ENCODE measurements at places on chromosomes 11 and 22.

GRCh38 chr22:21972293-21972779, 10.3 kb downstream of the TOP3B start:
- H3K27ac ChIP-seq = no peak overlapping the region
- DNase-seq = peak; percentile 30
- no peaks in the 10 kb centered on the region for H3K27me3 ChIP-seq
- peaks cover 2% of the 10 kb centered on the region for H3K4me1 ChIP-seq

- peaks cover 39% of the 10 kb centered on the region for H3K36me3 ChIP-seq
- peak overlapping the region; percentile 99 for H3K4me3 ChIP-seq
Measured at GRCh38 chr11:117232911-117233409, 489 bp downstream of the RNF214 start.

DNA sequence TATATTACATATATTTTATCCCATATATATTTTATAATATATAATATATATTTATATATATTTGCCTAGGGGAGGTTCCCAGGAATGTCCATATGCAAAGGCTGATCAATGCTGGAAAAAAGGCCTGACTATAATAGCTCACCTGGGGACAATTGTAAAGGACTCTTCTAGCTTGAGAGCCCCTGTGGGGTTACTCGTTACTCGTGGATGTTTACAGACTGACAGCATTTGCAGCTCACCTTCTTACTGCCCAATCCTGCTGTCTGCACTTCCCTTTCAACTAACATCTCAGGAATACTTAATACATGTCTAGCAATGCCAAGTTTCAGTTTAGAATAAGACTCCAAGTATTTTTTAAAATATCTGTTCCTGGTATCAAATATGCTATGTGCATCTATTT, 1365.4 kb upstream of the RAG2 start:
- DNase-seq = no peak
- no peaks in the 10 kb centered on the region for H3K27me3 ChIP-seq
- H3K36me3 ChIP-seq = no peaks in the 10 kb centered on the region
- H3K4me3 ChIP-seq = no peak overlapping the region
- no peak overlapping the region for H3K27ac ChIP-seq

- H3K36me3 ChIP-seq = no peaks in the 10 kb centered on the region
- H3K4me1 ChIP-seq = peaks cover 5% of the 10 kb centered on the region
- H3K4me3 ChIP-seq = no peak overlapping the region
- peaks cover 80% of the 10 kb centered on the region for H3K27me3 ChIP-seq
- H3K27ac ChIP-seq = no peak overlapping the region
- no peak for DNase-seq
Measured at GRCh38 chr11:69721745-69722144, 17.9 kb upstream of the FGF19 start.

- H3K4me1 ChIP-seq = peaks cover 9% of the 10 kb centered on the region
- peaks cover 2% of the 10 kb centered on the region for H3K36me3 ChIP-seq
- H3K4me3 ChIP-seq = no peak overlapping the region
- DNase-seq = no peak
- peaks cover 57% of the 10 kb centered on the region for H3K27me3 ChIP-seq
Measured at GRCh38 chr11:126518972-126519690, 163.6 kb downstream of the ST3GAL4 start.

- H3K36me3 ChIP-seq = no peaks in the 10 kb centered on the region
- H3K4me3 ChIP-seq = no peak overlapping the region
- no peak for DNase-seq
- peaks cover 56% of the 10 kb centered on the region for H3K27me3 ChIP-seq
Measured at GRCh38 chr11:108616549-108616948, 23.0 kb upstream of the EXPH5 start.

GRCh38 chr11:21105196-21105917, 436.0 kb downstream of the NELL1 start:
- no peak for DNase-seq
- no peaks in the 10 kb centered on the region for H3K4me1 ChIP-seq
- H3K27ac ChIP-seq = no peak overlapping the region
- H3K36me3 ChIP-seq = no peaks in the 10 kb centered on the region

- no peak overlapping the region for H3K4me3 ChIP-seq
- peaks cover 9% of the 10 kb centered on the region for H3K27me3 ChIP-seq
- DNase-seq = no peak
- H3K4me1 ChIP-seq = peaks cover 6% of the 10 kb centered on the region
- H3K27ac ChIP-seq = no peak overlapping the region
- peaks cover under 1% of the 10 kb centered on the region for H3K36me3 ChIP-seq
Measured at GRCh38 chr22:39292561-39293074, 26.8 kb downstream of the RPL3 start.

- H3K27ac ChIP-seq = no peak overlapping the region
- no peak overlapping the region for H3K4me3 ChIP-seq
- DNase-seq = no peak
- H3K36me3 ChIP-seq = no peaks in the 10 kb centered on the region
- no peaks in the 10 kb centered on the region for H3K4me1 ChIP-seq
Measured at GRCh38 chr11:36131721-36132397, 157.4 kb downstream of the COMMD9 start.

DNA sequence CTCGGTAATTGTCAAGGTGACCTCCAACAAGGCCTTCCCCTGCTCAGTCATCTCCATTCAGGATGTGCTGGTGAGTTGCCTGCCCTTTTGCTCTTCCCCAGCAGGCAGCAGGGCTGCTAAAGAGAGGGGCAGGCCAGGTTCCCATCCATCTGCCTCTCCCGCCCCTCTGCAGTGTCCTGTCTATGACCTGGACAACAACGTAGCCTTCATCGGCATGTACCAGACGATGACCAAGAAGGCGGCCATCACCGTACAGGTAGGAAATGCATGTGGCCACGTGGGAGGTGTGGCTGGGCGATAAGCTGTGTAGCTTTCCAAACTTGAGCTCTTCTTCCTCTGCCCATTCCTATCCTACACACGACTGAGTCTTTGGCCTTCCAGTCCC, 4.0 kb downstream of the SIDT2 start:
- H3K36me3 ChIP-seq = peaks cover 17% of the 10 kb centered on the region
- no peak overlapping the region for H3K4me3 ChIP-seq
- peaks cover 36% of the 10 kb centered on the region for H3K4me1 ChIP-seq
- DNase-seq = no peak
- no peaks in the 10 kb centered on the region for H3K27me3 ChIP-seq
- no peak overlapping the region for H3K27ac ChIP-seq

DNA sequence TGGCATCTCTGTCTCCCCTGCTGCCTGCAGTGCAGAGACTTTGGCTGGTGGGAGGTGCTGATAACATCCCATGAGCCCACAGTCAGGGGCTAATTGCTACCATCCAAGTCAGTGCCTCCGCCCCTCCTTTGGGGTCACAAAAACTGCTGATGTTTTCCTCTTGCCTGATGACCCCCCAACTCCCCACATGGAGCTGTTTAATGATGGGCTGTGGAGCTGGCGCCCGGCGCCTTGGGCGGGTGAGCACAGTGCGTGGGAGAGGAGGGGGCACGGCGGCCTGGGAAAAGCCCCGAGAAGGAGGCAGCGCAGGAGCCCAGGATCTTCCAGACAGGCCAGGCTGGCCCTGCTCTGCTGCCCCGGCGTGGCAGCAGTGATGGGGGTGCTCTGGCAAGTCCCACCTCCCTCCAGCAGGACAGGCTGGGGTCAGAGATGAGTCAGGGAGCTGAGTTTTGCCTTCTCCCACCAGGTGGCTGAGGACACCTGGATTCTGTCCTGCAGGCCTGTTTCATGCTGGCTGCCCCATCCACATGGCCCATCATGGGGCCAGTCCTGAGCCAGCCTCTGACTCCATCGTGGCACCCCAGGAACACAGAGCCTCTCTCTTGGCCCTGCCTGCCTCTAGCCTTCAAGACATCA, 43.8 kb downstream of the NECTIN1 start:
- no peak for DNase-seq

DNA sequence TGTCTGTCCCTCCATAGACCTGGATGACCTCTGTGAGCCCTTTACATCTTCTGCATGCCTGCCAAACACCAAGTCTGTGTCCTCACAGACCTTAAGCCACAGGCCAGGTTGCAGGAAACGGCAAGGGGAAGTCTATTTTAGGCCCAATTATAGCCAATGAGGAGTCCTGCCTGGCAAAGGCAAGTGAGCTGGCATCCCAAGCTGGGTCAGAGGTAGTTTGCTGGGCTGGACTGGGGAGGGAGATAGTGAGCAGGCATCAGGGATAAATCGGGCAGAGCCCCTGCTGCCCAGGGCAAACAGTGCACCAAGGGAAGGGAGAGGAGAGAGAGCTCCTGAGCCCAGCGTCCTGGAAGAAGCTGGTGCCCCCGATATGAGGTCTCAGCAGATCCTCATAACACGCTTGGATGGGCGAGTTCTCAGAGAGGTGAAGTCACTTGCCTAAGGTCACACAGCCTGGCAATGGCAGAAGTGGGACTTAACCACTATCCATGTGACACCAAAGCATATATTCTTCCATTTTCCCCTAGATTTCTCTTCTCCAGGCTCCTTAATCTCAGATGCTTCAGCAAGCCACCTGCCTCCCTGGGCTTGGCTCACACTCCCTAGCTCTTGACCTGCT, 3.7 kb upstream of the RELT start:
- no peak overlapping the region for H3K4me3 ChIP-seq
- DNase-seq = no peak
- no peaks in the 10 kb centered on the region for H3K27me3 ChIP-seq
- peaks cover 15% of the 10 kb centered on the region for H3K36me3 ChIP-seq

DNA sequence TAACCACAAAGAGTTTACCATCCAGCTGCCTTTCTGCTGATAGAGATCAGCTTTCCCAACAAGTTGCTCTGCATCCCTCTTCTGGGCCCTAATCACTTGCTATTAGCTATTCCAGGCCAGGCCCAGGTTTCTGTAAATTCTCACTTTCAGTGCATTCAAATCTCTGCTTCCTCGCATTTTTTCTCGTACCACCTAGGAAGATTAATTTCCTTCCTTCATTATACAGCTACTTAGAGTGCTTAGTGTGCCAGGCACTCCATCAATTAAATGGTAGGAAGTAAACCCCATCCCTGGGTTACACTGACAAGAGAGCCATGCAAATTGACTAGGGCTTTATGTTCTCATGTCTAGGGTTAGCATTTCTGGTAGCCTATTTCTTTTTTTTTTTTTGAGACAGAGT, 9.7 kb downstream of the SIAE start:
- no peaks in the 10 kb centered on the region for H3K27me3 ChIP-seq
- no peak overlapping the region for H3K27ac ChIP-seq
- no peaks in the 10 kb centered on the region for H3K4me1 ChIP-seq

DNA sequence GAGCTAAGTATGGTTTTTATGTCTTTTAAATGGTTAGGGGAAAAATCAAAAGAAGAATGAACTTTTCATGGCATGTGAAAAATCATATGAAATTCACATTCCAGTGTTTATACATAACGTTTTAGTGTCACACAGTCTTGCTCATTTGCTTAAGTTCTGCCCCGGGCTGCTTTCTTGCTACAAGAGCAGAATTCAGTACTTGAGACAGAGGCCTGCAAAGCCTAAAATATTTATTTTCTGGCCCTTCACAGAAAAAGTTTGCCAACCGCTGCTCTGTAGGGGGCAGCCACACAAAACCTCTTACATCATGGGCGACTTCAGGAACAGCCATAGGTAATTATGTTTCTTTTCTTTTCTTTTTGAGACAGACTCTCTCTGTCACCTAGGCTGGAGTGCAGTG, 1.0 kb upstream of the ATG2A start:
- H3K27ac ChIP-seq = peak overlapping the region; percentile 93
- peaks cover 23% of the 10 kb centered on the region for H3K4me1 ChIP-seq
- H3K4me3 ChIP-seq = peak overlapping the region; percentile 91
- H3K36me3 ChIP-seq = peaks cover 23% of the 10 kb centered on the region
- H3K27me3 ChIP-seq = no peaks in the 10 kb centered on the region

- H3K36me3 ChIP-seq = peaks cover 15% of the 10 kb centered on the region
- no peak for DNase-seq
- peaks cover 24% of the 10 kb centered on the region for H3K4me1 ChIP-seq
- peak within 1 kb of the TSS; percentile 86 for H3K27ac ChIP-seq
- peak within 1 kb of the TSS; percentile 94 for H3K4me3 ChIP-seq
- peaks cover 32% of the 10 kb centered on the region for H3K27me3 ChIP-seq
Measured at GRCh38 chr11:125903711-125904659, at the start of gene DDX25. DDX25 (plus strand) TSS chr11:125904508; CDS start chr11:125904518, 10 bp downstream.

- H3K4me3 ChIP-seq = no peak overlapping the region
- H3K27me3 ChIP-seq = no peaks in the 10 kb centered on the region
- H3K27ac ChIP-seq = no peak overlapping the region
- no peaks in the 10 kb centered on the region for H3K4me1 ChIP-seq
- DNase-seq = no peak
Measured at GRCh38 chr22:27996529-27996925, 77.5 kb upstream of the PITPNB start.

- no peak for DNase-seq
- H3K4me3 ChIP-seq = no peak overlapping the region
- no peaks in the 10 kb centered on the region for H3K27me3 ChIP-seq
- no peaks in the 10 kb centered on the region for H3K4me1 ChIP-seq
Measured at GRCh38 chr11:24421766-24422165, 75.1 kb upstream of the LUZP2 start.

DNA sequence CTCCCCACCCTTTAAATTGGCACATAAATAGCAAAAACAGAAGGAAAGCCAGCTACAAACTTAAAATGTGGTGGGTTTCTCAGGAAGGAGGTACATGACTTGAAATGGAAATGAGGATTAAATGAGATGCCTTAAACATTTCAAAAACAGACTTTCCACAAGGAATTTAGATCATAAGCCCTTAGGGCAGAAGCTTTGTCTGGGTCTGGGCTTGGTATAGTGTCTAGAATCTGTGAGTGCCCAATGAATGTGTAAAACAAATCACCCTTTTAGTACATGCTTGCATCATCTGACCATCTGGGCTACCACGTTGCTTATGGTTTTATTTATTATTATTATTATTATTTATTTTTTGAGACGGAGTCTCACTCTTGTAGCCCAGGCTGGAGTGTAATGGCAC, 37.1 kb upstream of the CREB3L1 start:
- H3K27me3 ChIP-seq = peaks cover 24% of the 10 kb centered on the region
- no peak overlapping the region for H3K27ac ChIP-seq
- peaks cover 9% of the 10 kb centered on the region for H3K36me3 ChIP-seq
- peaks cover 24% of the 10 kb centered on the region for H3K4me1 ChIP-seq
- no peak for DNase-seq
- H3K4me3 ChIP-seq = no peak overlapping the region

DNA sequence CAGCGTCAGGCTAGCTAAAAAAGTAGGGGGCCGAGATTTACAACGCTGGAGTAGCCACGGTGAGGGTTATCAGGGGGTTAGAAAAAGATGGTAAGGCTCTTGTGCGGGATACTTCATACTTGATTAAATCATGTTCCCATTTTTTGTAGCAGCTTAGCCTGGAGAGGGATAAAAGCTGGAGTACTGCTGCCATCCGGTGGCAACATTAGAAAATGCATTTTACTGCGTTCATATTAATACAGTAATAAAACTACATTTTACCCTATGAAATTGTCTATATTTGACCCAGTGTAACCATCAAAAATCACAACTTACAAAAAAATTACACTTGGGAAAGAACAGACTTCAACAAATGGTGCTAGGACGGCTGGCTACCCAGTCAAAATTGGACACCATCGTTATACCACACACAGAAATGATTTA, 17.3 kb downstream of the RPUSD4 start:
- H3K27ac ChIP-seq = no peak overlapping the region
- no peaks in the 10 kb centered on the region for H3K27me3 ChIP-seq
- no peak for DNase-seq
- no peak overlapping the region for H3K4me3 ChIP-seq
- peaks cover 7% of the 10 kb centered on the region for H3K4me1 ChIP-seq

GRCh38 chr11:17385926-17386325, 2.5 kb downstream of the KCNJ11 start:
- H3K36me3 ChIP-seq = peaks cover 2% of the 10 kb centered on the region
- no peaks in the 10 kb centered on the region for H3K4me1 ChIP-seq

- DNase-seq = no peak
- no peak overlapping the region for H3K27ac ChIP-seq
- H3K4me1 ChIP-seq = no peaks in the 10 kb centered on the region
- H3K4me3 ChIP-seq = no peak overlapping the region
- H3K27me3 ChIP-seq = peaks cover 11% of the 10 kb centered on the region
- no peaks in the 10 kb centered on the region for H3K36me3 ChIP-seq
Measured at GRCh38 chr22:28379951-28380350, 299.7 kb downstream of the TTC28 start.

GRCh38 chr11:8080069-8080670, 841 bp upstream of the TUB start:
- DNase-seq = no peak
- no peaks in the 10 kb centered on the region for H3K36me3 ChIP-seq
- peaks cover 60% of the 10 kb centered on the region for H3K27me3 ChIP-seq
- H3K4me3 ChIP-seq = peak overlapping the region; percentile 60
- no peaks in the 10 kb centered on the region for H3K4me1 ChIP-seq

Measured in central memory CD8-positive, alpha-beta T cell (primary cell).